ENCODE measurements at places on chromosomes 3 and 15.

- no peak for DNase-seq
Measured at GRCh38 chr3:52215351-52215750, 10.1 kb downstream of the TLR9 start.

GRCh38 chr15:73239564-73240215 lies 129.1 kb downstream of the HCN4 start:
- no peak for DNase-seq

- DNase-seq = no peak
Measured at GRCh38 chr3:5431811-5432378, 244.4 kb downstream of the EDEM1 start.

- no peak for DNase-seq
Measured at GRCh38 chr15:49610157-49610918, 10.3 kb downstream of the FAM227B start.

- DNase-seq = peak; percentile 31
Measured at GRCh38 chr3:11499144-11499543, 144.6 kb downstream of the VGLL4 start.

GRCh38 chr3:189137416-189137815 lies 34.4 kb upstream of the TPRG1 start:
- DNase-seq = no peak

Measured in fibroblast of the conjunctiva (primary cell).